Amniotic epithelial cell (primary cell): ENCODE measurements at places on chromosomes 4 and X.

DNA sequence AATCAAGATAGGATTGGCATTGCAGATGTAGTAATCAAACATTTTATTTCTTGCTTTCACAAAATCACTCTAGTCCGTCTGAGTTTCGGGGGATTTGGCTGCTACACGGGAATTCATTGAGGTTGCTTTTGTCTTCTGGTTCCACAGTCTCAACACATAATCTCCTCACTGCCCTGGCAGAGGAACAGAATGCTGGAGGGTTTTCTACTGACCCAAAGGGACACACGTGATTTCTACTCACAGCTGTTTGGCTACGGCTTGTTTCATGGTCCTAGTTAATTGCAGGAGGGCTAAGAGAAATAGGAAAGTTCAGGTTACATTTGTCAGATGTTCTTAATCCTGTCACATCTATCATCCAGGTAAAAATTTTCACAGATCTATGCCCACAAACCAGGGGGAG lies 1811.6 kb downstream of the ARAP2 start:
- no peak for DNase-seq

DNA sequence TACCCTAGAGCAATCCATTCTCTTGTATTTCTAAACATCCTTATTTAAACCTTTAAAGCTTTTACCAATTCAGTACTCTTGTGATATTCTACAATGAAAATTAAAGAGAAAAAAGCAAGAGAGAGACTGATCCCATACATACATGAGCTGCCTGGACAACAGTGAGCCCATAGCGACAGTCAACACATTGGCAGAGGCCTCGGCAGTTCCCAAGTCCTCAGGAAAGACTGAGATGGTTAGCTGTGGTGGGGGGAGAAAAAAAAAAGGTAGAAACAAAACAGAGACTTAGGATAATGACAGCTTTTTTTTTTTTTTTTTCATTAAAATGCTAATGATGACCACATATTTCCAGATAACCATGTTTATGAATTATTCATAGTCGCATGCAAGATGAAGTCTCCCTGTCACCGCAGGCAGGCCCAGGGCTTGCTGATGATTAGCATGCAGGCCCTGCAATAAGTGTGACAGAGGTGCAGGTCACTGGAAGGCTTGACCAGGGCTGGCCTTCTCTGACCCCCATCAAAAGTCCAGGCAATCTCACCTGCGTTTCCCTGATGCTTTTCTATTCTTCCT lies 148.8 kb downstream of the APBB2 start:
- DNase-seq: no peak

- DNase-seq: peak; percentile 5
These were observed 370.9 kb upstream of the SMIM31 start for GRCh38 chr4:164383058-164383357.

GRCh38 chrX:20132666-20133065 lies 9.0 kb downstream of the EIF1AX start:
- DNase-seq: peak; percentile 44

- DNase-seq: no peak
These were observed 10.3 kb downstream of the NOCT start for GRCh38 chr4:139025841-139026240.
